Posterior vena cava (tissue), 2 donors: ENCODE measurements at places on chromosomes 6 and 20.

DNA sequence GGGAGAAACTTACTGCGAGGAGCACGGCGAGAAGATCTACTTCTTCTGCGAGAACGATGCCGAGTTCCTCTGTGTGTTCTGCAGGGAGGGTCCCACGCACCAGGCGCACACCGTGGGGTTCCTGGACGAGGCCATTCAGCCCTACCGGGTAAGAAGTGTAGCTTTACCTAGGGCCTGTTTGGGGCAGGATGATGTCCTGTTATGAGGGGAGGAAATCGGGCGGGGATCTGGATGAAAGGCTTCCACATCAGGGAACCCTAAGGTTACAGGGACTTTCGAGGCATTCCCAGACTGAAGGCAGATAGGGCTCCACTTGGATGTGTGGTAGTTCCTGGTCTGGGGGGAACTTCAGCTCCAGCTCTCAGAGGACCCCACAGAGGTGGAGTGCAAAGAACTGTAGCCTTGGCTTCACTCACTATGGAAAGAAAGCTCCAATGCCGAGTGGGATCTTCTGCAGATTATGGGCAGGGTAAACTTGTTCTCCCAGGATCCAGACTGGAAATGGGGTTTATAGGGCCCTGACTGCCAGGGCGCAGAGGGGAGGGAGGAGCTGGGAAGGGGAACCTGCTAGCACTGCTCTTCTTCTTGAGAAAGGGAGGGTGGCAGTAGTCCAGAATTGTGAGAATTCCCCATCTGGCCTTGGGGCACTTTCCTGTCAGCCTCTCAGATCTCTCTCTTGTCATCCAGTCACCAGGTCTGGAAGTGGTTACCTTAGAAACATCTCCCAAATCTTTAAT lies 740 bp downstream of the TRIM15 start:
- DNase-seq, result no peak

DNA sequence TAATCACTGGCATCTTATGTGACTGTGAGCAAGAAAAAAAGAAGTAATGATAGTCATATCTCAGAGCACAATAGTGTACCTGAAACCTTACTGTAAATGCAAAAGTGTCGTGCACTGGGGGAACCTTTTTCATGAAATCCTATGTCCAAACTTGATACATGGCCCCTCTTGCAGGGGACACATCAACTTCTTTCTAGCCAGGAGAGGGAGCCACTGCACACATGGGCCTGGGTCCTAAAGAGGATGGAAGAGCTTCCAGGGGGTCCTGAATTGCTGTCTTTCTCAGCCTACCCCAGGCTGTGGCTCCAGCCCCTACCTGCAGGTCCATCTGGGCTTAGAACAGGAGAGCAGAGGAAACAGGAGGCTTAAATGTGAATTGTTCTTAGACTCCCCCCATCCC lies 165.7 kb downstream of the SOD2 start:
- DNase-seq, result no peak

DNA sequence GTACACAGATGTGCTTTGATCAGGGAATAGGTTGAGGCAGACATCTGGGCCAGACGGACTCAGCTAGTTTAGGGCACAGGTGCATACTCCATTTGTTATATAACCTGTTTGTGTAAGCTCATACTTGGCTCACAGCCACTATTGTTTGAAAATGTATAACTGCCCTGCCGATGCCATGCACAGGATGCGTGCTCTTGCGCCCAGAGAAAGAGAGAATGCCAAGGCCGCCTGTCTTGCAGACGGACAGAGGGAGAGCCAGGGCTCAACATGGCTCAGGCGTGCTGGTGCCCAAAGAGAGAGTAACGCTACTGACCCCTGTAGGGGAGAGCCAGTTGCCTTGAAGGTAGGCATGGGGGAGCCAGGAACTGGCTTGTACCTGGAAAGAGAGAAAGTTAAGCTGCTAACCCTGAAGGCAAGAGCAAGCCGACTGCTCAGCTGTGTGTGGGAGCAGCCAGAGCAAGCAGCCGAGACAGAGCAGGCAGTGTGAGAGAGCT lies 57.7 kb downstream of the FAM229B start:
- no peak for DNase-seq

DNA sequence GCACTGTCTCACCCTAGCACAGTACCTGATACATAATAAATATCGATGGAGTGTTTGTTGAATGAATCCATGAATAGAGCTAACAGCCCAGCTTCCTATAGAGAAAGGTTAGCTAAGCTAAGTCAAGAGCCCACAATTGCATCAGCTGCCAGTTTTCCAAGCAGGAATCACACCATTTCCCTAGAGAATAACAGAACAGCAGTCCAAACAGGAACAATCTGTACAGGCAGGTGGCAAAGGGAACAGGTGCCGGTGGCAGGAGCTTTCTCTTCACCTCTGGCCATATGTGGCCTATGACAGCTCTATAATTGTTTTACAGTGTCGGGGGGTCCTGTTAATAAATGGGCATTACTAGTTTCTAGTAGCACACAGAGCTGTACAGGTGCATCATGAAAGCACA lies 38.8 kb downstream of the ISM1 start:
- no peak for DNase-seq

DNA sequence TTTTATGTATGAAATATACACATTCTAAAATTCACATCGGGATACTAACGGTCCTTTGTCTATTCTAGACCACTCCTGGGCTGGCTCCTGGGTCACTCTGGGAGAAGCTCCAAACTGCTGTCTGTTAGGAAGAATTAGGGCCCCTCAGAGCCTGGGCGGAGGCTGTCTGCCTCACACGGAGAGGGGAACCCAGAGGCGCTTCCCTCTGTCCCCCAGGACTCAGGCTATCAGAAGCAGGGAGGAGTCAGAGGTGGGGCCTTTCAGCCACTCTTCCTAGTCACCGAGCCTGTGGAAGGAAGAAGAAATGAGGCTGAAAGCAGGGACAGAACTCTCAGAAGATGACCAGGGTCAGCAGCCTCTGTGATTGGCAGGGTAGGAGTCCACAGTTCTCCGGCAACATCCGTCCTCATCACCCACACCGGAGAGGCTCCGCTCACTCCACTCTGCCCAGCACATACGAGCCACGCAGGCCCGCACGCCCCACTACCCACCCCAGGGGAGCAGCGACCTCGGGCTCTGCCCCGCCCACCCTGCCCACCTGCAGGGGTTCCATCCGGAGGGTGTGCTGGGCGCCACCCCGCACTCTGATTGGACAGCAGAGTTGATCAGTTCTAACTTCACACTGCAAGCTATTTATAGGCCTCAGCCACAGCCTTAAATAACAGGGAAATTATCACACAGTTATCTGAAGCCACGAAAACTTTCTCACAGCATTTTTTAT lies 182.1 kb upstream of the AFDN start:
- peak; percentile 61 for DNase-seq

DNA sequence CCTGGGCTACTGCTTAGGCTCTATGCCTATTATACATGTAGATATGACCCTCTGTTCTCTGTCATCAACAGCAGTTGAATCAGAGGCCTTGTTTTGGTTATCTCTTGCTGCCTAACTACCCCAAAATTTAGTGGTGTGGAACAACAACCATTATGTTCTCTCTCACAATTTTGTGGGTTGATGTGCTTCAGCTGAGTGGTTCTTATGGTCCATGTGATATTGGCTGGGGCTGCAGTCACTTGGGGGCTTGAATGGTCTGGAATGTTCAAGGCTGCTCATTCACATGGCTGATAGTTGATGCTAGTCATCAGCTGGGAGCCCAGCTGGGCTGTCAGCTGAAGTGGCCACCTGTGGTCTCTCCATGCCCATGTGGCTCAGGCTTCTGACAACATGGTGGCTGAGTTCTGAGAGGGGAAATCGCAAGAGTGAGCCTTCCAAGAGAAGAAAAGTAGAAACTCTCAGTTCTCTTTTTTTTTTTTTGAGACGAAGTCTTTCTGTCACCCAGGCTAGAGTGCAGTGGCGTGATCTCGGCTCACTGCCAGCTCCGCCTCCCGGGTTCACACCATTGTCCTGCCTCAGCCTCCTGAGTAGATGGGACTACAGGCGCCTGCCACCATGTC lies 47.8 kb downstream of the SHLD1 start:
- no peak for DNase-seq

- DNase-seq, result no peak
These were observed 81.6 kb upstream of the PREP start for GRCh38 chr6:105484238-105485161.

DNA sequence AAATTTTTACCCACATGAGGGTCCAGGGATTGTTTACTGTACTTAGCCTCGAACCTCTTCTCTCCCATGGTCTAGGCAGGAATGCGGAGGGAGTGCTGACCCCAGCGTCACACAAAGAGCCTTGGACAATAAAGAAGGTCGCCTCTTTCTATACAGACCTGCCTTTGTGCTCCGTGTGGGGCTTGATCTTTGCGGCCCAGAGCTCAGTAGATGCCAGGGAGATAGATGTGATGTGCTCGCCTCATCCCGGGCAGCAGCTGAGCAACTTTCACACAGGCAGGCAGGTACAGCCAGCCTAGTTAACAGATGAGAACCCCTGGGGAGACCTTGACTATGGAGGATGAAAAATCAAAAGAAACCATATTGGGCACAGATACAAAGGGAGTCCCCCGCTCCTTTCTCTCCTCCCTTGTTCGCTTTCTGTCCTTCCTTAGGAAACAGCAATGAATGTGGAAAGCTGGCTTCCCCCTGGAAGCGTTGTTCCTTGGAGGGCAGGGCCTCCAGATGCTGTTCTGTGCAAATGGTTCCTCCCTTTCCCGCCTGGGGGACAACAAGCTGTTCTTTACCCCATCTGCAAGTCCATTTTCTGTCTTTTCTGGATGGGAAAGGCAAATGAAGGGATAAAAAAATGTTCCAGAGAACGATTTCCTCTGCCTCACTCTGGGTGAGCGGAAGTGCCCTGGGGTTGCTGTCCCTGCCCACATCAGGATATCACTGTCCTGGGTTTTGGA lies 128.3 kb downstream of the OLIG3 start:
- no peak for DNase-seq

DNA sequence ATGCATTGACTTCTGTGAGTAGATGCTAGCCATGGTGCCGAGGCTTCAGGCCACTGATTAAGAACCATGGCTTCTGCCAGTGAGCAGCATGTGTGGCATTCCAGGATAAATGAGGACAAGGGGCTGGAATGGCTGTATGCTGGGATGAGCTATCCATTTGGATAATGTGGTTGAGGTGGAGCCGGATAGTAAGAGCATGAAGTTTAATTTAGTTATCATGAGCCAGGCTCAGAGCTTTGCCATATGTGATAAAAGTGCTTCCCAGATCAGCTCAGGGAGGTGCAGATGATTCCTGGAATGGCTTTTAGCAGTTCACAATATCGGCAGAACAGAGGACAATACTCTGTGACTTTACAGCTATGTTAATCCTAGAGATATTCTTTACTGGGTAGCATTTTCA lies 34.6 kb upstream of the RNF8 start:
- no peak for DNase-seq

DNA sequence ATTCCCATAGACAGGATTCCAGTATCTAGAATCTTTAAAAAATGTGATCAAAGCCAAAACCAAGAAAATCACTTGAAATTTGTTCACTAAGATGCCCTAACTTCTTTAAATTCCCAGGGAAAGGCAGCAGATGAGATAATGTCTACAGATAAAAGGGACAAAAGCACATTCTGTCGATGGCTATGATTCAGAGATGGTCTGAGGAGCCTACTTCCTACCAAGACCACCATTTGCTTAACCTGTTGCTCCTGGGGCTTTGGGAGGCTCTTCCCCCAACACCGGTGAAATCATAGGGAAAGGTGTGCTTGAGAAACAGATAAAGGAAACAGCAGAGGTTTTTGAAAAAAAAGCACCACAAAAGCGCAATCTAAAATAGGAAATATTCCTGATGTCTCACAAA lies 118.3 kb upstream of the MAP7 start:
- no peak for DNase-seq

DNA sequence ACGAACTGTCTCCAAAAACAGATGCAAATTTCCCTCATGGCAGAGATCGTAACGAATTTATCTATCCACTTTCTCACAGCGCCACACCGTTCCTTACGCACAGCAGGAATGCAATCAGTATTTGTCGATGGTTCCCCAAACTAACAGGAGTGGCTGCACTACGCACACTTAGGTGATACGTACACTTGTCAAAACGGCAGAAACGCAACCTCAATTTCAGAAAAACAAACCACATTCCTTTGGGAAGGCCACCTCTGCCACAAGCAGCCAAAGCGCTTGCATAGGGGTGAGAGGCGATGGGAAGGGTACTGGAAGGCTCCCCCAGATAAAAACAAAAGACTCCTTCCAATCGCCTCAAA lies 638 bp downstream of the MDN1 start:
- DNase-seq, result no peak

- no peak for DNase-seq
These were observed 36.7 kb downstream of the MARCKS start for GRCh38 chr6:113893866-113894265.
